ENCODE measurements at places on chromosomes 5 and 9.

- DNase-seq, result no peak
These were observed 28.0 kb downstream of the NKD2 start for GRCh38 chr5:1036504-1037122.

DNA sequence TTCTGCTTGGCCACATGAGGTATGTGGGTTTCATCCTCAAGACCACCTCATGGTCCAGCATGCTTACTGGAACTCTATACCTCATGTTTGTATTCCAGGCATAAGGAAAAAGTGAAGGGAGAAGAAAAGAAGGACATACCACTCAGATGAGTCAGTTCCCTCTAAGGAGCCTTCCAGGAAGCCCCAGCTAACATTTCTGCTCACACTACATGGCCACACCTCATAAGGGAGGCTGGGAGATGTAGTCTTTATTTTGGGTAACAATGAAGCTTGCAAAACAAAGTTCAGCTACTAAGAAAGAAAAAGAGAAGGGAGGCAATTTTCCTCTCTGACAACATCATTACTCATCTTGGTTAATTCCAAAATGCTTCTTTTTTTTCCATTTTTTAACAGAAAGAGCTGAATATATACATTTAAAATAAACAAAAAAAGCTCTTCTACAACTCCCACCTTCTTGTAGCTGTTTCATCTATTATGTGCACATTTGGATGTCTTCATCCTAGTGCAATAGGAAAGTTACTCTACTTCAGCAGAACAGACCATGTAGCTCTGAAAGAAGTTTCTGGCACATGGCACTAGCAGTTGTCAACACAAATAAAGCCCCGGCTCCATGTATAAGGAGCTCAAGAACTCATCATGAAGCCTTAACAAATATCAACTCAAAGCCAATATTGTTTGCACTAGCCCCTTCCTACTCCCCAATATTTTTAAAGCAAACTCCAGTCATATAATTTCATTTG, 123.6 kb upstream of the CCDC112 start:
- DNase-seq, result no peak

DNA sequence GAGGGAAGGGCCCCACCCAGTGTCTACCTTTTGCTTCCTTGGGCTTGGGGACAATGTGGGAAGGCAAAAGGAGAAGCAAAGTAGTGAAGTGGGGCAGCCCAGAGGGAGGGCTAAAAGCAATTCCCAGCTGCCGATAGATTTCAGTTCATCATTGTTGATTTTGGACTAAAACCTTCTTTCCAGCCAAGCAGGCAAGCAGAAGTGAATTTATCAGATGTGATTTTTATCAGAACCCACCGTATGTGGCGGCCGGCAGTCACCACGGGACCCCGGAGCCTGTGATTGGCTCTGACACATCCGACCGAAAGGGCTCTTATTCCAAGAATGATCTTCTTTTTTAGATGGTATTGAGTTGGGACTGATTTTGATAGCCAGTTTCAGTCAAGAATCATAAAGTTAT, 559.9 kb downstream of the PSAT1 start:
- DNase-seq, result no peak

GRCh38 chr9:130938652-130939404, at the start of gene FIBCD1:
FIBCD1 (minus strand) TSS chr9:130939247; CDS start chr9:130938607, 640 bp downstream.
- peak; percentile 70 for DNase-seq

GRCh38 chr5:34564710-34565235, 91.4 kb upstream of the RAI14 start:
- DNase-seq, result no peak

GRCh38 chr9:27088981-27089380, 20.0 kb upstream of the TEK start:
- no peak for DNase-seq

GRCh38 chr5:50320131-50320749, 120.8 kb downstream of the EMB start:
- DNase-seq, result no peak

GRCh38 chr5:33745101-33745770, 146.6 kb downstream of the ADAMTS12 start:
- DNase-seq, result no peak

DNA sequence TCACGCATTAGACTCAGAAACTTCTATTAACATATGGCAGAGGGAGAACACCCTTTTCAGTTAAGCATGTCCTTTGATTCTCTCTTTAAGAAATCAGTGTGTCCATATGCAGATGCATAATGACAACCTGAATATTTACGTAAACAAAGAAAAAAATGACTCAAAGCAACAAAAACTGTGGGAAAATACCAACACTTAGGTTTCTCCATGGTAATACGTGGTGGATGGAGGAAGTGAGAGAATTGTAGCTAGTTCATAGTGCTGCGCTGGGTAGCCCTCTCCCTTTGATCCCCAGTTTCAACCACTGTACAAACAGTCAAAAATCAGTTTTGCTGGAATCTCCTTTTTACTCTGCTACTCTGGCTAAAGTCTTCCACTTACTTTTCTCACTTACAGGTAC, 2.0 kb upstream of the MAP3K1 start:
- no peak for DNase-seq

DNA sequence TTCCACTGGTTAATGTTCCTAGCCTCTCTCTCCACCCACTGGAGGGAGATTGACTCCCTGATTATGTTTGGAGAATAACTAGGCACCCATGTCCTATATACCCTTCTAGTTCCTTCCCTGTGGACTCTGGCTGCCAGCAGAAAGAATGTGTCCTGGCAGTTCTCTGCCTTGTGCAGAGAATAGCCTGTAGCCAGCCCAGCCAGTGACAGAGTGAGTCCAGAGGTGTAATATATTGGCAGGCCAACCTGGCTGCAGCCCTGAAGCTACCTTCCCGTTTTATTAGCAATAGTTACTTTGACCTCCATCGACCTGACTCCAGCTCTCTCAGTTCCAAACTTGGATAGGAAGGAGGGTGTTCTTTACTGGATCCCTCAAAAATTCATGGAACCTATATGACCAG, 8.1 kb downstream of the SETD9 start:
- no peak for DNase-seq

GRCh38 chr5:106412606-106413005, 1258.1 kb downstream of the EFNA5 start:
- no peak for DNase-seq

DNA sequence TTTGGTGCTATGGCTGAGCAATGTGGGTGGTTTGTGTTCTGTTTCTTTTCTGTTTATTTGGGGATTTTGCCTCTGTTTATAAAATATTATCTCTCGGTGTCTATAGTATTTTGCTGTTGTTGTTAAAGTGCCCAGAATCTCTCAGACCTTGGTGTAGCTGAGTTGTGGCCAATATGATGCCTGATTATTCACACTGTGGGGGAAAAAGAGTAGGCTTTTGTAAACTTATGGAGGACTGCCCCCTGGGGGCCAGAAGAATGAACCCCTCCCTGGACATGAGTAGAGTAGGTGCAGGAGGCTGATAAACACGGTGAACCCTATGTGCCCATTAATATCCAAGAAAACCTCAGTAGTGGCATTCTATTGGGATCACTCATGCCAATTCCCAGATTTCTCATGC, 49.0 kb upstream of the DPYSL3 start:
- DNase-seq, result no peak

- no peak for DNase-seq
These were observed at the start of gene CDHR2 for GRCh38 chr5:176548967-176549444. CDHR2 (plus strand) TSS chr5:176549342; CDS start chr5:176565353, 16,011 bp downstream.

- DNase-seq, result no peak
These were observed 28.2 kb upstream of the HSPA9 start for GRCh38 chr5:138603249-138603920.

DNA sequence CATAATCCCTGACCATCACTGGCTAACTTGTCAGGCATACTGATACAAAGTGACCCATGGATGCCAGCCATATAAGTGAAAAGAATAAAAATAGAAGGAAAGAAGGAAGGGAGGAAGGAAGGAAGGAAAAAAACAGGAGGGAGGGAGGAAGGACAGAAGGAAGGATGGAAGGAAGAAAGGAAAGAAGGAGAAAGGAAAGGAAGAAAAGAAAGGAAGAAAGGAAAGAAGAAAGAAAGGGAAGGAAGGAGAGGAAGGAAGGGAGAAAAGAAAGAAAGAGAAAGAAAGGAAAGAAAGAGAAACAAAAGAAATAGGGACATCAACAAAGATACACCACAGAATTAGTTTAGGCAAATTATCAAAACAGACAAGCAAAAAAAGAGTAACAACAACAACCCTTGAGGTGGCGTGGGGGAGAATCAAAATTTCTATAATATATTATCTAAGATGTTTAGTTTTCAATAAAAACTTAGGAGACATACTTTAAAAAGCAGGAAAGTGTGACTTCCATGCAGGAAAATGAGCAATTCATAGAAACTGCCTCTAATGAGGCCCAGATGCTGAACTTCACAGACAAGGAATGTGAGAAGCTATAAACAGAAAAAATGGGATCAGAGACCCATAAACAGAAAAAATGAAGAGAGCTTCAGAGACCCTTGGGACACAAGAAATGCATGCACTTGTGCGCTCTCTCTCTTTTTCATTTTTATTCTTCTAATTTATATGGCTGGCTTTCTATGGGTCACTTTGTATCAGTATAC, 96.1 kb upstream of the NFIL3 start:
- no peak for DNase-seq

DNA sequence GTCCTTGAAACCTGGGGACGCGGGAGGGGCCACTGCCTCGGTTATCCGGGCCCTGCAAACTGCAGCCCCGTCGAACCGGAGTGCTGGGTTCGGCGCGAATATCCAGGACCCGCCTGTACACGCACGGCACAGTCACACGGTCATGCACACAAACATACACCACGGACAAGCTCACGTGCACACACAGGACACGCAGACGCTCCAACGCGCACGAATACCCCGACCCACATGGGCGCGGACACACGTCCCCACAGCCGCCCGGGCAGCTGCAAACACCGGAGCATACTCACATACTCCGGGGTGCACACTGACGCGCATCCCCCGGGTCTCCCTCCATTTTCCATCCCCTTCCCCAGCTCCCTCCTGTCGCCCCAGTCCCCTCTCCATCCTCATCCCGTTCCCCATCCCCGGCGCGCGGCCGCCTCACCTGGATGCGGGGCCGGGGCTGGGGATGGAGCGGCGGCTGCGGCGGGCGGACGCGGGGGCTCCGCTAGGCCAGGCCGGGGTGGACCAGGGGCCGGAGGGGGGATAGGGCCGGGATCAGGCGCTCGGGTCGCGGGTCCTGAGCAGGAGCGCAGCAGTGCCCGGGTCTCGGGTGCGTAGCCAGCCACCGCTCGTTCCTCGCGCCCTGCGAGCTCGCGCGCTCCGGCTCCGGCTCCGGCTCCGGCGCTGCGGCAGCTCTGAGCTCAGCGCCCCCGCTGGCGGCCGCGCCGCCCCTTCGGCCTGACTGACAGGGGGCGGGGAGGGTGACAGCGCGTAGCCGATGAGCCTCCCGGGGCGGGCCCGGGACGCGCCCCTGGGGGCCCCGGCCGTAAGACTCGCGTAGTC, at the start of the genes EIF4E1B and SNCB:
Gene EIF4E1B (plus strand): TSS at position 823 of the 828 bp plus-strand sequence. CDS start 12,113 bp downstream, outside the sequence.
Gene SNCB (minus strand): TSS at position 682 of the 828 bp plus-strand sequence. CDS start 880 bp downstream, outside the sequence.
- peak; percentile 78 for DNase-seq

GRCh38 chr5:168047043-168047668, 244.3 kb upstream of the WWC1 start:
- no peak for DNase-seq

- no peak for DNase-seq
These were observed 789.7 kb upstream of the GRAMD2B start for GRCh38 chr5:125633523-125633922.

DNA sequence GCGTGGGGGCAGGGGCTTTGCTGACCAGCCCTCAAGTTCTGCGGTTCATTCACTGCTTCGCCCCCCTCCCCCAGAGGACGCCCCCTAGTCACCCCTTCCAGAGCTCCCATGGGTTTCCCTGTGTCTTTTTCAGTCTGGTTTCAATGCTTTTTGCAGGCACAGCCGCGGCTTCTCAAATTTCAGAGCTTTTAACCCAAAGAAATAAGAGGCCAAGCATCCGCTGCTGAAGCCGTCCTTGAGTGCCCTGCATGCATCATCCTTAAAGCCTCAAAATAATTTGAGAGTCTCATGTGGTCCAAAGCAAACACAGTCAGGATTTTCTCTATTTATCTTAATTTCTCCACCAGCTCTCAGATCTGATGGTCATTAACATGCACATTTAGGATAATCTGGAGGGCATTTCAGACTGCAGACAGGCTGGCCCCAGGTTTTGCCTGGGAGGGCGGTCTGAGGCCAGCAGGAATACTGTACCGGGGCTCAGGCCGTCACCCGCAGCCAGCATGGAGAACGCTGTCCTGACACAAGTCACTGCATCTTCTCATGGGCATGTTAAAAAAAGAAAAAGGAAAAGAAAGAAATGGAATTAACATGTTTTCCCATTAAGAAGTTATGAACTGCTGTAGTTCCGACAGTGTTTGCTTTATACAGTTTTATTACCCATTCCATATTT, 420.8 kb upstream of the IRX4 start:
- DNase-seq, result no peak

DNA sequence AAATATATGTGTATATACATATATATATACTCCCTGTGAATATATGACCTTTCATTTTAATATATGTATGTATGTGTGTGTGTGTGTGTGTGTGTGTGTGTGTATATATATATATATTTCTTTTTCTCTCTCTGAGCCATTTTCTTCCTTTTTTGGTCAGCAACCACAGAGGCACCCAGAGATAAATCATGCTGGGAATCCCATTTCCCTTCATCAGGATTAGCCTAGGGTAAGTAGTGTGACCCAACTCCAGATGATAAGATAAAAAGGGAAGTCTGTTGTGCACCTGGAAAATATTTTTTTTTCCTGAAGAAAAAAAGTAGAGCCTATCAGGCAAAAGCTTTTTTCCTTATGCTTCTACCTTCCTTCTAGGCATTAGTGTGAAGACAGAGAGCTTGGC, 25.4 kb upstream of the SUB1 start:
- no peak for DNase-seq

DNA sequence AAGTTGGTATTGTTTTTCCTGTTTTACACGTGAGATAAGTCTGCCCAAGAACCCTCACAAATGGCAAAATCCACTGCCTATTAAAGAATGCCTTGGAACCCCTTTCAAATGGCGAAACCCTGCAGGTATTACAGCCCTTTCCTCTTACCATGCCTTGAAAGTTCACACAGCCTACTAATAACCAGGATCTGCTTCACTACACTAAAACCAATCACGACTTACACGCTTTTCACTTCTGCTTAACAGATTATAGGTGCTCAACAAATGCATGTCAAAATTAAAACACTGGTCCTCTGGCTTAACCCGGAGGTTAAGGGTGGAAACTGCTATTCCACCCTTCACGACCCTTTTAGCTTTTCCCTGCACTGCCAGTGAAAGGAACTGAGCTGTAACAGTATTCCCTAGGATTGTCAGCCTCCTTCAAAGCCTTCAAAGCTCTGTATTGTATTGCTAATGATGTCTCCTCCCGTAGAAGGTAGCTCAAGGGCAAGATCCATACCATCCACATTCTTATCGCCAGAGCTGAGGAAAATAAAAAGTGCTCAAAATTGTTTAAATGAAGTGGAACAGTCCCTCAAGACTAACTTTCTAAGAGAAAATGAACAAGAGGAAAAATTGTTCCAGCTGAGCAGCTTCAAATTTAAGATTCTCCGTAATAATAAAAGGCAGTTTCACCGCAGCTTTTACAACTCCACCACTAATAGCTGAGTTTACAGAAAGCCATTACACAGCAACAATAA, 997 bp downstream of the AUH start:
- DNase-seq, result no peak
